Activated T-helper 1 cell treated with anti-CD3 and anti-CD28 coated beads, Interleukin-12 subunit alpha, Interleukin-12 subunit beta, Interleukin-2, Interleukin-4 antibody, amounts not matched to agents 30 ng/mL and 10 ng/mL and 1 ng/mL, durations not matched to agents 14 hours and 24 hours and 36 hours (primary cell): ENCODE measurements at places on chromosomes 13 and 19. TPM values are rescaled to one million over a fixed set of nuclear protein-coding genes. Genes with fewer than 3 reads are reported as not detected.

GRCh38 chr13:71814806-71815360, 52.1 kb downstream of the DACH1 start:
- DNase-seq: no peak

DNA sequence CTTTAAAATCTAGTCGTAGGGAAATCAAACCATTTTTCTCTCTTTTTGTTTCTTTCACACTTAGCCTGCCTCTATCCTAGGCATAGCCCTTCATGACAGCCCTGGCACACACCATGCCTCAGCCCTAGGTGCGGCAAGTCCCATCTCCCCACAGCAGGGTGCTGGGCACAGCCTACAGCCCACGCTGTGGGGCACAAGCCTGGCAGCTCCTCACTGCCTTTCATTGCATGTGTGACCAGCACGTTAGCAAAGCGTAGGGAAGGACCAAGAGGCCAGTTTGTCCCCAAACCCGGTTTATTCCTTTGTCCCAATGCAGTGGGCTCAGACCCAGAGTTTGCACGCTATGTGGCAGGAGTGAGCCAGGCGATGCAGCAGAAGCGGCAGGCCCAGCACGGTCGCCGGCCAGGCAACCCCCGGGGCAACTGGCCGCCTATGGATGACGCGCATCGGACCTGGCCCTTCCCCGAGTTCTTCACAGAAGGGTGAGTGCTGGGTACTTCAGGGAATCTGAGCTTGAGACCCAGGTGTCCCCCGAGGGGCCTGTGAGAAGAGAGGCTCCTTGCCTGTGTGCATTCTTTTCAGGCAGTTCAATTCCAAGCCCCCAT, 17.3 kb upstream of the GPI start:
- DNase-seq: no peak

DNA sequence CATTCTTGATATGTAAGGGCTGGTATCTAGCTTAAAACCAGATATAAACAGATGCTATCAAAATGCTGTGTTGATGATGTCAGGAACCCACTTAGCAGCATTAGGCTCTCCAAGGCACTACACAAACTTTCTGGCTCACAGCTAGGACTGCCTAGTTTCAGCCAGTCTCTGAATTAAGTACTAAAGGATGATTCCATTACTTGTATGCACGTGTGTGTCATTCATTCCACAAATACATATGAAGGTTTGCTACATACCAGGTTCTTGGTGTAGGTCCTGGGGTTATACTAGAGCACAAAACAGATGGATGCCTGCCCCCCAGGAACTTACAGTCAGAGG, 151.5 kb downstream of the RGCC start:
- no peak for DNase-seq

GRCh38 chr13:93862259-93862658, 617.2 kb downstream of the DCT start:
- no peak for DNase-seq

DNA sequence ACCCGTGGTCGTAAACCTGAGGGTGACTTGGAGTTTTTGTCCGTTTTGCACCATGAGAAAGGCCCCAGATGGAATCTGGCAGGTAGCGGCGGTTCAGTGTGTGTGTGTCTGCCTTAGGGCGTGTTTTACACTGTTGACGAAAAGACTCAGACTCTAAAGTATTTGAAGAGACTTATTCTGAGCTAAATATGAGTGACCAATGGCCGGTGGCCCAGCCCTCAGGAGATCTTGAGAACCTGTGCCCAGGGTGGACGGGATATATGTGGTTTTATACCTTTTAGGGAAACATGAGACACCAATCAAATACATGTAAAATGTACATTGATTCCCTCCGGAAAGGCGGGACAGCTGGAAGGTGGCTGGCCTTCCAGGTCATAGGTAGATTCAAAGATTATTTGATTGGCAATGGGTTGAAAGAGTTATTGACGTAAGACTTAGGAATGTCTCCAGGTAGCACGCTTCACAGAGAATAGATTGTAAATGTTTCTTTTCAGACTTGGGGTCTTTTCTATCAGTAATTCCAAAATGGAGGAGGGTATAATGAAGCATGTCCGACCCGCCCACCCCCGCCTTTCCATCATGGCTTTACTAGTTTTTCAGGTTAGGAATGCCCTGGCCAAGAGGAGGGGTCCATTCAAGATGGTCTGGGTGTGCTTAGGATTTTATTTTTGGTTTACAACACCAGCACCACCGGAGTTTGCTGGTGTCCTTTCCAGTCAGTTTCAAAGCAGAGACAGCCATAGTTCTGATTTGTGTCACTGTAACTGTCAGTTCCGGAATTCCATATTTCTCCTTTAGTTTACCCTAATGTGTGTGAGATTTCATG, 1.0 kb upstream of the ZNF529 start:
- peak; percentile 2 for DNase-seq

- no peak for DNase-seq
Observed at GRCh38 chr19:49437231-49437630, 4.1 kb downstream of the SLC17A7 start.

GPR4 gene
- not detected in 2 replicates for total RNA-seq

DNA sequence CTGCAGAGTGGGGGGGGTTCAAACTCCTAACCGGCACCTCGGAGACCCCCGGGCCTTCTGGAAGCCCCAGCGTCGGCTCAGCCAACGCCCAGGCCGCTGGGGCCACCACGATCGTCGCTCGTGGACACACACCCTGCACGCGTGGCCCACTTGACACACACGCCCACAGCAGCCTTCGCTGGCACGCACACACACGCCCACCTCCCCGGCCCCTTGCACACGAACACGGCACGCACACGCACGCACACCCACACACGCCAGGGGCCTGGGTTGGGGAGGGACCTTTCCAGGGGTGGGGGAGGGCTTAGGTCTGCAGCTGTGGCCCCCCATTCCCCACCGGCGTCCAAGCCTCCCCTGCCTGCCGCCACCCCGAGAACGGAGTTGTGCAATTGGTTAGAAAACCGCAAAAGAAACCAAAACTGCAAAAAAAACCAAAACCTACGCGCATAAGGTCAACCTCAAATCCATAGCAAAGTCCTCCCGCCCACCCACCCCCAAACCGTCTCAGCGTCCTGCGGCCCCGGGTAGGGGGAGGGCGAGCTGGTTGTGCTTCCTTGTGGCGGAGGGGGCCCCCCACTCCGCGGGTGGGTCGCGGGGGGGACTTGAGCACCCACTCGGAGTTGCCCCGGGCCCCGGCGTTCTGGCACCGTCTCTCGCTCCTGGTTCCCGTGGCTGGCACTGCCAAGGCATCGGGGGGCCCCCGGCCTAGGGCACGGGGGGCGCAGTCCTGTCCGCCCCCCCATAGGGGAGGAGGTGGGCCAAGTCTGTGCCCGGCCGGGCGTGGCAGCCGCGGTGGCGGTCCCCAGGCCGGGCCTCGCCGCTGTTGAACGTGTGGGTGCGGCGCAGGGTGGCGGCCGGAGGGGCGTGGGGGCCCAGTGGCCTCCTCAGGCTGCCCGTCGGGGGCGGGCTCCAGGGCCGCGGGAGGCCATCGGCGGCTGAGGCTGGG, 3.3 kb upstream of the LRG1 start:
- no peak for DNase-seq

LGALS7B gene
- total RNA-seq: not detected in 2 replicates

GRCh38 chr19:49084206-49085019, 838 bp upstream of the SNRNP70 start:
- DNase-seq: no peak

NLRP7 gene
- not detected in 2 replicates for total RNA-seq

GRCh38 chr19:15180451-15181390, 20.1 kb downstream of the NOTCH3 start:
- DNase-seq: no peak

DNA sequence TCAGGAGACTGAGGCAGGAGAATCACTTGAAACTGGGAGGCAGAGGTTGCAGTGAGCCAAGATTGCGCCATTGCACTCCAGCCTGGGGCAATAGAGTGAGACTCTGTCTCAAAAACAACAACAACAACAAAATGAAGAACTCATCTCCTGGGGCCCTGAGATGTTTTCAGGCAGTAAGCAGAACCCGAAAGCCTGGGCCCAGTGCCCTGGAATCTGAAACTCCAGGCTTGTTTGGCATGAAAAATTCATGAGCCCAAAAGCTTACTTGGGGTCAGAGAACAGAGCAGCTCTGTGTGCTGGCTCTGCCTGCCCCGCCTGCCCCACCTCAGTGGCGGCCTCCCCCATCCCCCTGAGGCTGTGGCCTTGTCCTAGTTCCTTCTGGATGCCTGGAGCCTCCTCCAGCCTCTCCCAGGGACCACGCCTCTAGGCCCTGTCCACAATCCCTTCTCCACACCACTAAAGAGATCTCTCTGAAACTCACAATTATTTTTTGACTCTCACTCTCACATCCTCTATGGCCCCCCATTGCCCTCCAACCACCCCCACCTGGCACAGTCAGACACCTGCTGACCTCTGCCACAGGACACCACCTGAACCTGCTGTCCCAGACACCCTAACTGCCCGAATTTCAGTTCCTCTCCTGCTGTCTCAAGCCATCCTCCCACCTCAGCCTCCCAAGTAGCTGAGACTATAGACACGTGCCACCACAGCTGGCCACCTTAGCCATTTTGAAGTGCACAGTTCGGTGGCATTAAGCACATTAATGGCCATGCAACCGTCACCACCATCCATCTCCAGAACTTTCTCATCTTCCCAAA, 6.9 kb upstream of the AP1M2 start:
- DNase-seq: no peak

DNA sequence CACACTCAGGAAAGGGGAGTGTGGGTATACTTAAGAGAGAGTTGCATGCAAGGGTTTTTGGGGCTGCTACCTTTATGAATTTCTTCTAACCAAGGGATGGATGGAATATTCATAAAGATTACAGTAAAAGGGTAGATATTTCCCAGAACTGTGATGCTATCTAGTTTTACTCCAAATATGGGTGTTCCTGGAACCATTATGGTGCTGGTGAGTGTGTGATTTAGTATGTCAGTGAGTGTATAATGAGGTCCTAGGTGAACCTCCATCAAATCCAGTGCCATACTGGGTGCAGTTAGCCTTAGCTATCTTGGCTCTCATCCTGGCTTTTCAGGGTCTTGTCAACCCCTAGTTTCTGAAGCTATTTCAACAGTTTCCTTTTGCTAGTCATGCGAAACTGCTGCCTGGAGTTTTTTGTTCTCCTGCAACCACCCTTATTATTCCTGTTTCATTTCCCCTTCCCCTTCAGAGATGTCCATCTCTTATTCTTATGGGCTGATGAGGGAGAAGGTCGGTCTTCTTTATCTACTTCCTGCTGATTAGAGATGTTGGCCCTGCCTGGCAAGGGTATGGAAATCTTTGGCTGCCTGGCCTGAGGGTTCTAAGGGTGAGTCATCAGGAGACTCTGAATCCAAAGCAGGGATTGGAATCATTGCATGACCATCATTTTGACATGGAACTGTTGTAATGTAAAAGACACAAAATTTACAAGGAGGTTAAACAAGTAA, 202.3 kb downstream of the NBEA start:
- DNase-seq: no peak

ZNF581 gene
- 35.6 and 36.4 TPM in 2 replicates for total RNA-seq

- no peak for DNase-seq
Observed at GRCh38 chr19:5850743-5851293, 431 bp downstream of the FUT3 start.

GRCh38 chr13:59893266-59893665, 270.5 kb downstream of the DIAPH3 start:
- DNase-seq: no peak

DNA sequence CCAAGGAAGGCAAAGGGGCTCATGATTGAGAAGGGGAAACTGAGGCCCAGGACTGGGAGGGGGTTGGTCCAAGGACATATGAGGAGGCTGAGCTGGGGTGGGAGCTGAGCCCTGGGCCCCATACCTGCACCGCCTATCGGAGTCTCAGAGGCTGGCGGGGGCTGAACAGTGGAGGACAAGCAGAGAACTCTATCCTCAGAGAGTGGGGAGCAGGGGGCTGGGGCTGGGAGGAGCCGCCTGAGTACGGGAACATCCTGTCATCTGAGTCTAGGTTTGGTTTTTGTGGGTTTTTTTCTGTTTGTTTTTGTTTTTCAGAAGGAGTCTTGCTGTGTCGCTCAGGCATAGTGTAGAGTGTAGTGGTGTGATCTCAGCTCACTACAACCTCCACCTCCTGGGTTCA, 6.2 kb downstream of the ARRDC2 start:
- DNase-seq: peak; percentile 59
